Esophagus squamous epithelium (tissue), 5 donors: ENCODE measurements at places on chromosomes 16 and 17.

- DNase-seq, result no peak
- no peaks in the 10 kb centered on the region for H3K36me3 ChIP-seq
- no peaks in the 10 kb centered on the region for H3K4me1 ChIP-seq
These were observed 4.1 kb downstream of the CCL4L2 start for GRCh38 chr17:36214918-36215317.

- H3K4me1 ChIP-seq, result no peaks in the 10 kb centered on the region
- no peaks in the 10 kb centered on the region for H3K36me3 ChIP-seq
- DNase-seq, result no peak
- H3K4me3 ChIP-seq, result no peak overlapping the region
- H3K27me3 ChIP-seq, result no peaks in the 10 kb centered on the region
These were observed 66.6 kb upstream of the TOX3 start for GRCh38 chr16:52613508-52613907.

GRCh38 chr17:77735566-77736198 lies 222.8 kb upstream of the TNRC6C start:
- H3K36me3 ChIP-seq, result no peaks in the 10 kb centered on the region
- H3K27ac ChIP-seq, result peak overlapping the region; percentile 81
- H3K4me3 ChIP-seq, result peak overlapping the region; percentile 34
- peaks cover 15% of the 10 kb centered on the region for H3K4me1 ChIP-seq
- no peak for DNase-seq

GRCh38 chr16:85504242-85504641 lies 108.9 kb upstream of the GSE1 start:
- H3K4me1 ChIP-seq, result peaks cover 9% of the 10 kb centered on the region
- no peaks in the 10 kb centered on the region for H3K27me3 ChIP-seq
- DNase-seq, result no peak
- H3K27ac ChIP-seq, result no peak overlapping the region
- H3K36me3 ChIP-seq, result no peaks in the 10 kb centered on the region

DNA sequence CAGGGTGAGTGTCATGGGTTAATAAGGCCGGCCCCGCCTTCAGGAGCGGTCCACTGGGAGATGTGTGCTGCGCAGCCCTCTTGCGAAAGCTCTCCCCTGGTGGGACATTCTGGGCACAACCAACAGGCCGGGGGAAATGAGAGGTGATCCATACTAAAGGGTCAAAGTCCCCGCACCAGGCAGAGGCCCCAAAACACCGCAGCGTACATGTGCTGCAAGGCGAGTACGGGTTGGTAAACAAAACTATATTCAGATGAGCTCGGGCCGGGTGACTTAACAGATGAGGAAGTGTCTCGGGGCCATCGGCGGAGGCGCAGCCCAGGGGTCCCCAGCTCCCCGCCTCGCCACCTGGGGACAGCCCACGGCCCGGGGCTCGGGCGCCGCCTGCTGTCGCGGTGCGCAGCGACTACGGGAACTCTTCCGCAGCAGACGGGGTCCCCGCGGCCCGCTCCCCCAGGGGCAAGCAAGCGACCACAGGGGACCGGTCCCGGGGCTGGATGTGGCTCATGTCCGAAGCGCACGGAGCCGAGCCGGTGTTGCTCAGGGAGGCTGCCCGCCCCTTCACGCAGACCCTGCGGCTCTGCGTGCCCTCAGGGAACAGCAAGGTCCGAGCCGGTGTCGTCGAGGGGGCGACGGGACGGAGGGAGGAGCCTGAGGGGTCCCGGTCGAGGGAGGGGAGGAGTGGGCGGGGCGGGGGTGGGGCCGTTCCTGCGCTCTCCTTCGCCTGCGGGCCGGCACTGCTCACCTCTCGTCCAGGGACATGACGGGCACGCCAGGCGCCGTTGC lies at the start of gene RAB37:
Gene RAB37, plus strand, starts transcription at position 744 of the 786 bp plus-strand sequence. Its CDS starts 17 bp downstream, at position 761.
- H3K36me3 ChIP-seq, result no peaks in the 10 kb centered on the region
- peaks cover 14% of the 10 kb centered on the region for H3K27me3 ChIP-seq
- peak within 1 kb of the TSS; percentile 16 for H3K4me3 ChIP-seq
- H3K4me1 ChIP-seq, result peaks cover 37% of the 10 kb centered on the region
- peak within 1 kb of the TSS; percentile 3 for H3K27ac ChIP-seq
- DNase-seq, result no peak

DNA sequence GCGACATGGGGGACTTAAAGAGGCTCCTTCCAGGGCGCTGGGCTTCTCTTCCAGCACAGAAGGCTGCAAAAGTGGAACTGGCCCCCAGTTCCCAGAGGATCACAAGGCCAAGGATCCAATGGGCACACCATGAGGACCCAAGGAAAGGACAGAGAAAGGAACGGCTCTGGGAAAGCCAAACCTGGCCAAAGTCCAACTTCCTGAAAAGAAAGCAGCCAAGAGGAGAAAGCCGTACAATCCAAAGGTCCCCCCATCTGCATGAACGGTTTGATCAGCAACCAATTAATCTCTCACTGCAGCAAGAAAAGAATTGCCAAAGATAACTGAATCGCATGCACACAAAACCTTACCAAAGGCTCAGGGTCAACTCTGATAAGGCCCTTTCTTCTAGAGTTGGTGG lies 19.8 kb upstream of the ICAM2 start:
- H3K27me3 ChIP-seq, result no peaks in the 10 kb centered on the region
- peaks cover 69% of the 10 kb centered on the region for H3K36me3 ChIP-seq
- no peak overlapping the region for H3K27ac ChIP-seq
- no peaks in the 10 kb centered on the region for H3K4me1 ChIP-seq
- H3K4me3 ChIP-seq, result no peak overlapping the region

- no peak overlapping the region for H3K4me3 ChIP-seq
- H3K27ac ChIP-seq, result peak overlapping the region; percentile 35
- H3K4me1 ChIP-seq, result peaks cover 19% of the 10 kb centered on the region
These were observed 58.3 kb downstream of the B9D1 start for GRCh38 chr17:19304209-19304608.

GRCh38 chr16:90020260-90020837 lies 1.1 kb upstream of the DBNDD1 start:
- H3K27me3 ChIP-seq, result peaks cover 9% of the 10 kb centered on the region
- peaks cover 26% of the 10 kb centered on the region for H3K4me1 ChIP-seq
- DNase-seq, result no peak
- peak overlapping the region; percentile 93 for H3K4me3 ChIP-seq
- H3K27ac ChIP-seq, result no peak overlapping the region

DNA sequence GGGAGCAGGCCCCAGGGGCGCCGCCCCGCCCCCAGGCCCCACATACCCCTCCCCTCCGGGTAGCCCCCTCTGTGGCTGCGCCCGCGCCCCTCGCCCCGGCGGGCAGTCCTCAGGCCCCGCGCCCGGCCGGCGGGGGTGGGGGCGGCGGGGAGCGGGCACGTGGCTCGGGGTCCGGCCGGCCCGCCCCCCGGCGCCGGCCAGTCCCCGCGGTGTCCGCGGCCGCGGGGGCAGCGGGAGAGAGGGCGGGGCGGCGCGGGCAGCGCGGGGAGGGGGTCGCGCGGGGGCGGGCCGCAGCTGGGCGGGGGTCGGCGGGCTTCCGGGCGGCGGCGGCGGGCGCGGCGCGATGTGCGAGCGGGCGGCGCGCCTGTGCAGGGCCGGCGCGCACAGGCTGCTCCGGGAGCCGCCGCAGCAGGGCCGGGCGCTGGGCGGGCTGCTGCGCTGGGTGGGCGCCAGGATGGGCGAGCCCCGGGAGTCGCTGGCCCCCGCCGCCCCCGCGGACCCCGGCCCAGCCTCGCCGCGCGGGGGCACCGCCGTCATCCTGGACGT lies 335 bp downstream of the NECAB2 start:
- no peaks in the 10 kb centered on the region for H3K4me1 ChIP-seq
- H3K36me3 ChIP-seq, result peaks cover 32% of the 10 kb centered on the region
- no peak for DNase-seq
- H3K4me3 ChIP-seq, result no peak overlapping the region
- H3K27me3 ChIP-seq, result peaks cover 7% of the 10 kb centered on the region

GRCh38 chr16:71627731-71628181 lies 1.8 kb downstream of the MARVELD3 start:
- no peak for DNase-seq
- peaks cover 54% of the 10 kb centered on the region for H3K4me1 ChIP-seq
- H3K27ac ChIP-seq, result no peak overlapping the region
- H3K36me3 ChIP-seq, result no peaks in the 10 kb centered on the region
- H3K27me3 ChIP-seq, result peaks cover 55% of the 10 kb centered on the region

GRCh38 chr17:31573047-31573446 lies 181.6 kb downstream of the RAB11FIP4 start:
- H3K27ac ChIP-seq, result no peak overlapping the region
- no peak overlapping the region for H3K4me3 ChIP-seq
- peaks cover 29% of the 10 kb centered on the region for H3K36me3 ChIP-seq
- DNase-seq, result no peak

GRCh38 chr17:37463039-37463438 lies 26.7 kb upstream of the DUSP14 start:
- DNase-seq, result no peak
- peaks cover 80% of the 10 kb centered on the region for H3K36me3 ChIP-seq
- H3K4me3 ChIP-seq, result no peak overlapping the region
- no peaks in the 10 kb centered on the region for H3K27me3 ChIP-seq
- H3K4me1 ChIP-seq, result no peaks in the 10 kb centered on the region

DNA sequence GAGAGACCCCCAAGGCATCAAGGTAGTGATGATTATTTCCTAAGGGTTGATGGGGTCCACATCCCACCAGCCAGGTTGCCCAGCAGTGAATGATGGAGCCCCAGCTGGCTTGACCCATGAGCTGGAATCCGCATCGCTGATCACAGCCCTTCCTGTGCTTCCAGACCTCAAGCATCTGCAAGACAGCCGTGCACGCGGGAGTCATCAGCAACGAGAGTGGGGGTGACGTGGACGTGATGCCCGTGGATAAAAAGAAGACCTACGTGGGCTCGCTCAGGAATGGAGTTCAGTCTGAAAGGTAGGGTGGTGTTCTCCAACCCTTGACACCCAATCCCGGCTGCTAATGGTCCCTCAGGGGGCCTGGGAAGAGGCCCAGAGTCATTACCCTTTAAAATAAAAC lies 69.3 kb downstream of the CRISPLD2 start:
- no peak overlapping the region for H3K4me3 ChIP-seq
- no peaks in the 10 kb centered on the region for H3K27me3 ChIP-seq
- H3K36me3 ChIP-seq, result peaks cover 57% of the 10 kb centered on the region
- H3K4me1 ChIP-seq, result peaks cover 13% of the 10 kb centered on the region
- no peak overlapping the region for H3K27ac ChIP-seq

DNA sequence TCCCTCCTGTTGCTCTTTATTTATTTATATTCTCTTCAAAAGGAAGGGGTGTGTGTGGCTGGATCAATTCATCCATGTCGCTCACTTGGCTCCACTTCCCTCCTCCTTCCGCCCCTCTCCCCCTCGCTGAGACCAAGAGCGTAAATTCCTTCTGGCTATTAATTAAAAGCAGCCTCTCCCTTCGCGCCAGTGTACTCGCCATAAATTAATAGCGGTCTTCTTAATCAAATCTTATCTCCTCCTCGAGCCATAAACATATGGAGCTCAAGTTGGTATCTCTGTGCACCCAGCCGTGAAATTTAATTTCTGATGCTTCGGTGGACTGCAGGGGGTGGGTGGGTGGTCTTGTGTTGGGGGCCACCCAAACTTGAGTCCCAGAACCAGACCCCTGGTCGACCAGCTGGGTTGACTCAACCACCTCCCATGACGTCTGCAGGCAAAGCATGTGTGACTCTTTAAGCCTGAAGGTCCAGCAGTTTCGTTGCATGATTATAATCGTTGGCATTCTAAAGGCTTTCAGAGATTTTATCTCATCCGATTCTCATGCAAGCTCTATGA lies 57.9 kb downstream of the SDK2 start:
- no peaks in the 10 kb centered on the region for H3K36me3 ChIP-seq
- no peak for DNase-seq
- no peaks in the 10 kb centered on the region for H3K27me3 ChIP-seq
- H3K4me3 ChIP-seq, result no peak overlapping the region
- H3K4me1 ChIP-seq, result peaks cover 7% of the 10 kb centered on the region
- no peak overlapping the region for H3K27ac ChIP-seq

DNA sequence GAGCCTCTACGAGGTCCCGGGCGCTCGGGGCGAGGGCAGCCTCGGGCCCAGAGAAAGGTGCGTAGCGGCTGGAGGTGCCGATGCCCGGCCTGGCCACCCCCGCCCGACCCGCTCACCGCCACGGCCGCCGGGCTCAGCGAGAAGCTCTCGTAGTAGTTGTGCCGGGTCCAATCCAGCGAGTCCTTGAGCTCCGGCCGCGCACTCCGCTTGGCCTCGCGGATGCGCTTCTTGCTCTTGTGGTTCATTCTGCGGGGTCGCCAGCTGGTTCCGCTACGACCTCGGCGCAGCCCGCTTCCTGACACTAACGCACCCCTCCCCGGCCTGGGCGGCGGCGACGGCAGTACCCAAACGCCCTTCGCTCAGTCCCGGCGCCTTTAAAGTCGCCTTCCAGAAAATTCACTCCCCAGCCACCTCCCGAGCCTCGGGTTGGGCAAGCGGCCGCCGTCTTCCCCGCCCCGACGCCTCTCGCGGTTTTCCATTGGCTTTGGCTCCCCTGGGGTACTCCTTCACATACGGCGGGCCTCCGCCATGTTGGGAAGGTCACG lies at the start of gene JMJD6:
Gene JMJD6, minus strand, starts transcription at position 376 of the 545 bp plus-strand sequence. Its CDS starts 131 bp downstream, at position 245.
- H3K27ac ChIP-seq, result peak within 1 kb of the TSS; percentile 100
- peaks cover 25% of the 10 kb centered on the region for H3K36me3 ChIP-seq

DNA sequence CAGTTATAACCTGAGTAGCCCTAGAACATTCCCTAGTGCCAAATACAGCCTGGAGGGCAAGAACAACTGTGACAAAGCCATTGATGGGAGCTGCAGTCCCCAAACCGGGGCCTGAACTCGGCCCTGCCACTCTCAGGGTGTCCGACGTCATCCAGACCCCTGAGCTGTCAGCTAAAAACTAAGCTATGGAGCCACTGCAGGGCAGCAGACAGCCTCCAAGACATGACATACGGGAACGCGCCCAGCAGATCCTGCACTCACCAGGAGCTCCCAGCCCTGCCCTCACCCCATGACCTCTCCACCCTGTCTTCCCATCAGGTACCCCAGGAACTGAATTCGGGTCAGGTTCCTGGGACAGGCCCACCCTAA lies 28.4 kb downstream of the KDM8 start:
- no peak overlapping the region for H3K4me3 ChIP-seq
- H3K27ac ChIP-seq, result peak overlapping the region; percentile 32
- DNase-seq, result no peak
- no peaks in the 10 kb centered on the region for H3K27me3 ChIP-seq

DNA sequence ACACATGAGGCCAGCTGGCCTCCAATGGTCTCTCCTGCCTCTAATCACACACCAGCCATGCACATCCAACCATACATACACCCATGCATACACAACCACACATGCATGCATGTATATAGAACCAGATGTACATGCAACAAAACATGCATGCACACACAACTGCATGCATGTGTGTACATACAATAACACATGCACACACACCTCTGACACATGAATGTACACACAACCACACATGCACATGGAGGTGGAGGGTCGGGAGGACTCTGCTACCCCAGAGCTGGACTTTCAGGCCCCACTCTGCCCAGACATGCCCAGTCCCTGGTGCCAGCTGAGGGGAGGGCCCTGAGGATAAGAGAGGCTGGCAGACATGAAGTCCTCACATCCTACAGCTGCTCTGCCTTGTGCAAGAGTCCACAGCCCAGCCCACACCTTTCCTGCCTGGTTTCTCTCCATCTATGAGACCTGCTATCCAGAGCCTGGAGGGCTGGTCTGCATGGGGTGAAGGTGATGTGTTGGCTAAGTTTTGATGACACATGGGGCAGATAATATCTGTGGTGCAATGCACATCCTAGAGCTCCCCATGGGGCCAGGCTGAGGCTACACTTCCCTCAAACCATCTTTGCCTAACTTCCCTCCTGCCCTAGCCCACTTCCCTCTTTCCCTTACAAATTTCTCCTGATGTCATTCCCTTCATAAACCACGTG lies 50.9 kb upstream of the SDK2 start:
- no peak overlapping the region for H3K4me3 ChIP-seq
- H3K4me1 ChIP-seq, result no peaks in the 10 kb centered on the region
- no peak overlapping the region for H3K27ac ChIP-seq
- no peak for DNase-seq
- H3K27me3 ChIP-seq, result no peaks in the 10 kb centered on the region

- DNase-seq, result no peak
- H3K4me1 ChIP-seq, result peaks cover 13% of the 10 kb centered on the region
- H3K27me3 ChIP-seq, result peaks cover 100% of the 10 kb centered on the region
- H3K4me3 ChIP-seq, result no peak overlapping the region
- H3K27ac ChIP-seq, result no peak overlapping the region
These were observed 3.3 kb downstream of the TBX4 start for GRCh38 chr17:61455324-61456060.
